Stimulated activated CD4-positive, alpha-beta T cell treated with anti-CD3 and anti-CD28 coated beads, Interleukin-1b, Interleukin-23, amount 100 ng/mL, for 1 hour (primary cell): ENCODE measurements at places on chromosomes 6 and 20.

DNA sequence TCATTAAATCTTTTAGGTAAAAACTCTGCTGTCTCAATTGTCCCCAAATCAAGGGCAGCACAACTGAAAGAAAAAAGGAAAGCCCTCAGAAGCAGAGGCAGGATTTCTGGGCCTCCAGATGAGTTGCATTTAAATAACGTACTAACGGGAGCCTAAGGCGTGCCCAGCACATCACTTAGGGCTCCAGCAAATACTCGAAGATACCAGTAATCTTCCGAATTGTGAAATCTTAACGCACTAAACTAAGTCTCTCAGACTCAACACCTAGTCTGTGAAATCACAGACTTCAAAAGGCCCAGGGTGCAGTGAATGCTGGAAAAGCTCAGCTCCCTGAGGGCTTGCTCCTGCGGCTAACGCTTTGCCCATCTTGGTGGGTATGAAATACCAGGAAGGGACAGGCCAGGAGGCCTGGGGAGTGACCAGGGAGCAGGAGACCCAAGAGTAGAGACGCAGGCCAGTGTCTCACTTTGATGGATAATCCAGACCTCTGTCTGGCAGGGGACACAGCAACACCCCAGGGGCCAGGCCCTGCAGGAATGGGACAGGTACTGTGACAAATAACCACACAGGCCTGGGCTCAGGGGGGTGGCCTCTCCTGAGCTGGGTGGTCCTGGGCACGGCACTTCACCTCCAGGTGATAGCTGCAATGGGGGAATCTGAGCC is 36.4 kb downstream of the RRBP1 start:
- DNase-seq, result no peak

GRCh38 chr6:13673368-13673767 is 38.3 kb downstream of the RANBP9 start:
- no peak for DNase-seq

DNA sequence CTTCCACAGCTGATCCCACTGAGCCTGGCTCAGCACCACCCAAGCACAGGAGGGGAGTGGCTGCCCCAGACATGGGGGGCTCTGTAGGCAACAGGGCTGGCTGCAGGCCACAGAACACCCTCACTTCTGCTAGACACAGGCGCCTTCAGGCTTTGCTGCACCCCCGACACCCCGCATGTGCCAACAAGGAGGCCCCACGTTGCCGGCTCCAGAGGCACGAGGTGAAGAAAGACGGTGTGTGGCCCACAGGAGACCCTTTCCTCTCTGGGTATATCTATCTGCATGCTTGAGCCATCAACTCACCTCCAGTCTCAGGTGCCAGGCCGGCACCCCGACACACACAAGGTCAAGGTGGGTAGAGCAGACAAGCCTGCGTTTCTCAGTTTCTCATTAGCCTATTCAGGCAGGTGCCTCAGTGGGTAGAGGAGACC is 158.3 kb downstream of the DLL1 start:
- DNase-seq, result no peak

GRCh38 chr20:58911970-58912369 is 59.5 kb downstream of the GNAS start:
- no peak for DNase-seq

- no peak for DNase-seq
These were observed 413.0 kb upstream of the RUNX2 start for GRCh38 chr6:44915111-44915510.

DNA sequence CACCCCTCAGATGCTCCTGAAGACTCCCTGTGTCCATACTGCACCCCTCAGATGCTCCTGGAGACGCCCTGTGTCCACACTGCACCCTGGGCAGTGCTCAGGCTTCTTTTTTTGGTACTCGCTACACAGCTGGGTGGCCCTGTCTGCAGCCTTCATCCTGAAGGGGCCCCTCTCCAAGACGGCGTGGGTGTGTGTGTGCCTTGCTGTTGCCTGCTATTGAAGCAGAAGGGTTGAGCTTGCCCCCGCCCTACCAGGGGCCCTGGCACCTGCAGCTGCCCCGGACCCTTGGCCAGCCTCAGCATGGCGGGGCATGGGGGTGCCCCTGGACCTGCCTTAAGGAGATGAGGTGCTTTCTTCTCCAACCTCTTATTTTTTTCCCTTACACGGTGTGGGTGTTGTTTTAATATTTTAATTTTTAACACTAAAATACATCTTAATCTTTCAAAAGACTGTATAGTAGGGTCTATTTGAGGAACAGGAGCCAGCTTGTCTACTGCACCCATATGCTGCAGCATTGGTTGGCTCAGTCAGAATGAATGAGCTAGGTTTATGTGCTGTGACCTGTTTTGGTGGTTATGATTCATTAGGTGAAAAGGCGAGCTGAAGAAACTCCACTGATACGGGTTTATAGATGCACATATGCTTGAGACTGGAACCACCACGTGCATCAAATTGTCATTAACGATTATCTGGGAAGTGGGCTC is 135.9 kb downstream of the AGPAT4 start:
- no peak for DNase-seq

GRCh38 chr6:166509193-166509592 is 77.3 kb downstream of the RAMACL start:
- DNase-seq, result no peak

- no peak for DNase-seq
These were observed 18.6 kb upstream of the ENPP1 start for GRCh38 chr6:131789219-131789618.

DNA sequence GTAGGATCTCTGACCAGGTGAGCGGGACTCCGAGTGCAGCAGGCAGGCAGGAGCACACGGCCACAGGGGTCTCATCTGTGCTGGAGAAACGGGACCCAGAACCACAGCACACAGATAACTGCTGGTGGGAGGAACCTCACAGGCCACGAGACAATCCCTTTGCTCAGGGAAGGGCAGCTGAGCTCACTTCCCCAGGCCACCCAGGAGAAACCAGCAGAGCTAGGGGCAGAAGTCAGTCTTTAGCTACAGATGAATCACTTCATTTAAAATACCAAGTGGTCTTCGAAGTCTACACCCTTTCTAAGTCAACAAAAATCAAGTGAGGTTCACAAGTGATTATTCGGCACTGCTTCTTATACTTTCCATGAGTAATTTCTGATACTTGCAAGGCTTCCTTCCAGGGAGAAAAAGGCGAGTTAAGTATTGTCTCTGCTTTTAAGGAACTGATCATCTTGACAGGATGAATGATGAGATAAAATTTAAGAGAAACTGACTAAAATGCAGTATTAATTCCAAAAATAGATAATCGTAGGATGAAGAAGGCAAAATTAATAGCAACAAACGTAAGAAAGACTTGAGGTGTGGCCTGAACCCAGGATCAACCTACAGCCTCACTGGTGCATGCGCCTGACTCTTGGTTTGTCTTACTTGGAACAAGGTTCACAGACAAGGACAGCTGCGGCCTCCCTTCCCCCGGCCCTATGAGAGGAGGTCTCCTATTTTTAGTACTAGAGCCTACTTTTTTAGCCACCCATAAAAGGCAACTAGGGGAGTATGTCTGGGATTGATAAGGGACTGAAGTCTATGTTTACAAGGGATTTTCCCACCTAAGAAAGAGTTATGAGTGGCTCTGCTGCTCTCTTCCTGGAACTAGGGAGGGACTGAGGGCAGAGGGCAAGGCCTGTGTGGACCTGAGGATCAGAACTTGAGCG is 233.6 kb downstream of the TTLL2 start:
- DNase-seq, result no peak

DNA sequence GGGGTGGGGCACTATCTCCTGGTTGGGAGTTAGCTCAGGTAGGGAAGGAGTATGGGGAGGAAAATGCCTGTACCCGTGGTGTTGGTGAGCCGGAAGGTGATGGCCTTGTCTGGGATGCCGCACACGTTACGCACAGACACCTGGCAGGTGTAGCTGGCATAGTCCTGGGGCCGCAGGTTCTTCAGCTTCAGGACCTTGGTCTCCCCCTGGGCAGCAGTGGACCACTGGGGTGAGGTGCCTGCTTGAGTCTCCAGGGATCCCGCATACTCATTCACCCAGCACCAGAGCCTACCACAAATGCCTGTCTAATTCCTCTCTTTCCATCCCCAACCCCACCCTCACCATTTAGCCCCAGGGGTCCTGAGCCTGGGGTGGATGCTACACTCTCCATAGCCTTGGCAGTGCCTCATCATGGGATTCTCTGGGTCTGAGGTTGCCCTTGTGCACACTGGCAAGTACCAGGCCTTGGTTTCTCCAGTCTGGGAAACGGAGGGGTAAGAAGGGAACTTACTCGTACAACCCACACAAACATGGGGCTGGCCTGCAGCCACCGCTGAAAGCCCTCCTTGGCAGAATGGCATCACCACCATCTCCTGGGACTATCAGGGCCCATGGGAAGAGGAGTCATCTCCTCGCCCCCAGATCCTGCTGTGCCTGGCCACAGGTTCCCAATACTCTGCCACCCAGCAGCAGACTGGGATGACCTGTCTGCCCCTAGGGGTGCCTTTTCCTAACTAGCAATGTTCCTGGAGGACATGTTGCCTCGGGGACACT is 42.8 kb downstream of the MDGA1 start:
- DNase-seq, result no peak

DNA sequence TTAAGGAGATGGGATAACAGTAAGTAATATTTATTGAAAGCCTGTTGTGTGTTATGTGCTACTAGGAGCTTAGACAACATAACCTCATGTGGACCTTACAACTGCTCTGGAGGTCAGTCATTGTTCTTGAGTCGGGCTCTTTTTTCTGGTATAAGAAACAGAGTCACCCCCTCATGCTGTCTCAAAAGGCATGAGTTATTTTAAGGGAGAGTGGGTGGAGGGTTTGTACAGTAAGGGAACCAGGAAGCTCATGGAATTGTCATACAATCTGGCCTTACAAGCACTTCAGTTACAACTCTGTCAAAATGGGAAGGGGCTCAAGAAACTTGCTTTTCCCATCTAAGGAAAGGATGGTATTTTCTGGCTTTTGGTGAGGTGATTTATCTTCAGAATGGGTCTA is 16.5 kb upstream of the DSE start:
- DNase-seq, result no peak

DNA sequence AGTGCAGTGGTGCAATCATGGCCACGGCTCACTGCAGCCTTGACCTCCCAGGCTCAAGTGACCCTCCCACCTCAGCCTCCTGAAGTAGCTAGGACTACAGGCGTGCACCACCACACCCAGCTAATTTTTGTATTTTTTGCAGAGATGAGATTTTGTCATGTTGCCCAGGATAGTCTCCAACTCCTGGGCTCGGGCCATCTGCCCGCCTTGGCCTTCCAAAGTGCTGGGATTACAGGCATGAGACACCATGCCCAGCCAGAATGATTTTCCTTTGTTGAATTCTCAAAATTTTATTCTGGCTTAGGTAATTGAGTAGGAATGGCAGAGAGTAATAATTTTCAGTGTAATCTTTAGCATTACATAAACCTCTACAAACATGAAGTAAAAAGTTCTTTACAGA is 37.1 kb downstream of the SLC16A10 start:
- DNase-seq, result no peak

- DNase-seq, result no peak
These were observed 95.6 kb downstream of the RAMACL start for GRCh38 chr6:166490671-166491500.

GRCh38 chr6:1873781-1874180 is 264.1 kb downstream of the FOXC1 start:
- no peak for DNase-seq

GRCh38 chr6:39665861-39666260 is 59.3 kb downstream of the KIF6 start:
- DNase-seq, result no peak

DNA sequence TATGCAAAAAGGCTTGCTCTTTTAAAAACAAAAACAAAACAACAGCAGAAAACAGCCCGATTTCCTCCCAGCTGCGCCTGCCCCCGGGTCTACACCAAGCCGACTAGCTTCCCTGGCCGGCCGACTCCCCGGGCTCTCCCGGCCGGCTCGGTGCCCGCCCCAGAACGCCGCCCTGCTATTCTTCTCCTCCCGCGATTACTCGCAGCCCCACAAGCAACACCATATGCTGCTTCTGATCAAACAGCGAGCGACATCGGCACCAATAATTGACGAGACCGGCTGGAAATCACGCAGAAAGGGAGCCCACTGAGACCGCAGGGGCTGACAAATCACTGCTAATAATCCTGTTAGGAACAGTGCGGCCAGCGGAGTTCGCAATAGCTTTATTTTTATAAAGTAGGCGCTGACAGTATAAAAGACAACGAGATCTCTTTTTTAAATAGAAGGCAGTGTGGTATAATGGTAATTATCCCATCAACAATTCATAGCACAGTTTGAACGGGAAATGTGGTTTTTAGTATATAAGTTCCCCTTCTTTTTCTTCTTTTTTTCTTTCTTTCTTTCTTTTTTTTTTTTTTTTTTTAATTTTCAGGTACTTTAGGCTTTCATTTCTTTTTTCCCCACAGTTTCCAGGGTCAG is 3.3 kb downstream of the SIM1 start:
- DNase-seq, result no peak

DNA sequence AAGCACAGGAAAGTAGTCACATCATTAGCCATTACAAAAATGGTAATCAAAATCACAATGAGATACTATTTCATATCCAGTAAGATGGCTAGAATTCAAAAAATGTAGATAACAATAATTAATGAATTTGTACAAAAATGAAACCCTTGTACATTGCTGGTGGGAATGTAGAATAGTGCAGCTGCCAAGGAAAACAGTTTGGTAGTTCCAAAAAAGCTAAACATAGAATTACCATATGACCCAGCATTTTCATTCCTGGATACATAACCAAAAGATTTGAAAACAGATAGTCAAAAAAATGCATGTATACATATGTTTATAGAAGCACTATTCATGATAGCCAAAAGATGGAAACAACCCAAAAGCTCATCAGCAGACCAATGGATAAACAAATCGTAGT is 251.1 kb upstream of the RAB32 start:
- DNase-seq, result no peak

DNA sequence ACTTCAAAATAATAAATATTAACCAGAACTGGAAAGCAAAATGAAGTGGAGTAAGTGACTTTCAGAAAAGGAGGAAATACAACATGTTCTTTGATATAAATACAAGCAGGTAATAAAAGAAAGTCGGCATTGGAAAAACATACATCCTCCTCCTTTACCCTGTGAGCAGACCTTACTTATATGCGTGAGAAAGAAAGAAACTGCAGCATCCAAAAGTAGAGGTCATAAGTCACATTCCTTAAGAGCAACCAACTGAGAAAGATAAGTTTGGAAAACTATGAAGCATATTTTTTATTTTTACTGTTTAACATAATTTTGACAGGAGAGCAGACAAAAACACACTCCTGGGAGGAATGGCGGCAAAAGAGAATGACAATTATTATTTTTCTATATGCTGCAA is 155.5 kb downstream of the HACE1 start:
- DNase-seq, result no peak
